Upper lobe of left lung (tissue), 6 donors: ENCODE measurements at places on chromosomes 4 and X.
A peak's percentile ranks its signal among the peaks of the same experiment; 100 is the strongest.

DNA sequence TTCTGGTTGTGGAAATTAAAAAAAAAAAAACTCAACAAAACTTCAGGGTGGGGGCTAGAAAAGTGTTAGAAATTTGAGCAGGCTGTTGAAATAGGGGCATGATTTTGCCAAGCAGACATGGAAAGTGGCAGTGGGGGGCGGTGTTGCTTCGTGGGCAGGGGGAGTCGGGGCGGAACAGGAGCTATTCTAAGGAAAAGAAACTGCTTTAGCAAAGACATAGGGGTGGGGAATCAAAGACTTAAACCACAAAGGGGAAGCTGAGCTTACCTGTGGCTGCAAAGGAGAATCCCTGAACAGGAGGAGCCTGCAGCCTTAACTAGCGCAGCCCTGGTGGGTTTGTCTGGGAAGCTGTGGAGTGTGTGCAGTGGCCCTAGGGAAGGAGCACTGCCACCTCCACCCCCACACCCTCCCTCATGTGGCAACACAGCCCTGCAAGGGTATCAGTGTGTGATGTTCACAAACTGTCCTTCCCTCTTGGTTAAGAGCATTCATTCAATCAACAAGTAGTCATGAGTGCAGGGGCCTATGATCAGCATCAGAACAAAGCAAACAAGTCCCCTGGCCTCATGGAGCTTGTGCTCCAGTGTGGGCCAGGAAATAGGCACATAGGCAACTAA is 20.5 kb downstream of the SEL1L3 start:
- DNase-seq = no peak

DNA sequence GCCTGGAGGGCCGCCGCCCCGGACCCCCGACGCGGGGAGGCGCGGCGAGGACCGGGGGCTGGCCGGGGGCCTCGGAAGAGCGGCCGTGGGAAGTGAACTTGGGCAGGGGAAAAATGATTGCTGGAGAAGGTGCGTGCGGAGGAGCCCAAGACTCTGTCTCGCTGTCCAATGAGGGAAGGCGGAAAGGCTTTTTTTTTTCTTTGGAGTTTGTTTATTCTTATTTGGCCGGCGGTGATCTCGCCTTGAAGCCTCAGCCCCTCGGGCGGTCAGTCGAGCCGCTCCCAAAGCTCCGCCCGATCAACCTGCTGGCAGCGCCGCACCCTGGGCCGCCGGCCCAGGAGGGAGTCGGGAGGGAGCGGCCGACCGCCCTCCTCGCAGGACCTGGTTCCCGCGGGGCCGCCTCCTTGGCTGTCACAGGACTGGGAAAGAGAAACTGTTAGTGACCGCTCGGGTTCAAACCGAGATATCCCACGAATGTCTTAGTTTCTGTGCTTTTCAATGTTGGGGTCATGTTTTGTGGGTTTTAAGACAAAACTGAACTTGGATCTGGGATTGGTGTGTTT is 2.5 kb downstream of the CPEB2 start:
- DNase-seq = peak; percentile 95

GRCh38 chr4:136281307-136281706 is 1251.0 kb downstream of the PCDH18 start:
- no peak for DNase-seq

DNA sequence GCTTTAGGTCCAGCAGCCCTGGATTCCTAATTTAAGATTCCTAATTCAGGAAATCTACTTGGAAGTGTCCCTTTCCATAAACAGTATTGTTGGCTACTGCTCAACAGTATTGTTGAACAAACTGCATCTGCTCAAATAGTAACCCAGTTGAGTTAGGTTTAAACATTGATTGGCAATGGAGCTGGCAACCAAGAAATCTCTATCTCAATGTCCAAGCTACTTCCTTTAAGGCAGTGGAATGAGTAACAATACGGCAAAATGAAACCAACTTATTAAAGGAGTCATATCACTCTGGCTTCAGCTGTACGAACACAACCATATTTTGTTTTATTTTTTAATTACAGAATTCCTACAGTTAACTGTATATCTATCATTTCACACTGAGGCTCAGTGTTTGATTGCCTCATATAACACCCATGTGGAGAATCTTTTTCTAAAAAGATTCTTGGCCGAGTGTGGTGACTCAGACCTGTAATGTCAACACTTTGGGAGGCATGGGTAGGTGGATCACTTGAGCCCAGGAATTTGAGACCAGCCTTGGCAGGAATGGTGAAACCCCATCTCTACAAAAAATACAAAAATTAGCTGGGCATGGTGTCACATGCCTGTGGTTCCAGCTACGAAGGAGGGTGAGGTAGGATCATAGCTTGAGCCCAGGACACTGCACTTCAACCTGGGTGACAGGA is 71.7 kb upstream of the IL13RA1 start:
- DNase-seq = no peak

GRCh38 chr4:3874525-3875110 is 108.4 kb downstream of the ADRA2C start:
- DNase-seq = no peak

DNA sequence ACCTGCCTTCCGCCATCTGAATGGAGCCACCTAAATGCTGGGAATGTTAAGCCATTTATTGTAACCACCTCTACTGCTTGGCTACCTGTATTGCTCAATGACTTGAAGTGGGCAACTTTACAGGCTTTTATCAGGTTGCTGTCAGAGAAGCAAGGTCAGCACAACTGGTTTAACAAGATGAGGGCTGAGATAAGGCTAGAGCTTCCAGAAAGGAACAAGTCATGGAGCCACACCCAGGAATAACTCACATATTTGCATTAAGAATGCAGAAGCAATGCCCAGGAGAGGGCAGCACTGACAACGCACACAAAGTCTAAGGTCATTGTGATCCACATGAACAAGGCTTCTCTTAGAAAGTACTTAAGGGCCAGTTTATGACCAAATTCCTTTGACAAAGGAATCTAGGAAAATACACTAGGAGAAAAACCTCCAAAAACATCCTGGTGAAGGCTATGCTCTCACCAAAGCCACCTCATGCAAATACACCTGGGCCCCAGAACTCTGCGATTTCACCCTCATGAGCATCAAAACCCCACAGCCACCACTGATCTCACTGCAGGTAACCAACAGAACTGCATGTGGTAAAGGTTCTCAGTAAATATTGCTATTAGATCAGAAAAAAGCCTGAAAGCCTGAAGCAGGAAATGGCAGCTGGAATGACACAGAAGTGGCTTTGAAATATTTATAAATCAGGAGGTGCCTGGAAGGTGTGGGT is 15.0 kb upstream of the STS start:
- no peak for DNase-seq

- no peak for DNase-seq
Measured at GRCh38 chr4:23085249-23085568, 392.5 kb downstream of the GBA3 start.
